Stimulated activated CD4-positive, alpha-beta T cell treated with anti-CD3 and anti-CD28 coated beads, Interleukin-15, amount 100 ng/mL, for 1 hour (primary cell): ENCODE measurements at places on chromosomes 2 and 18.

- no peak for DNase-seq
These were observed 667 bp downstream of the SP9 start for GRCh38 chr2:174335254-174335987.

GRCh38 chr18:36015629-36016028 lies 43.1 kb downstream of the RMP24 start:
- no peak for DNase-seq

DNA sequence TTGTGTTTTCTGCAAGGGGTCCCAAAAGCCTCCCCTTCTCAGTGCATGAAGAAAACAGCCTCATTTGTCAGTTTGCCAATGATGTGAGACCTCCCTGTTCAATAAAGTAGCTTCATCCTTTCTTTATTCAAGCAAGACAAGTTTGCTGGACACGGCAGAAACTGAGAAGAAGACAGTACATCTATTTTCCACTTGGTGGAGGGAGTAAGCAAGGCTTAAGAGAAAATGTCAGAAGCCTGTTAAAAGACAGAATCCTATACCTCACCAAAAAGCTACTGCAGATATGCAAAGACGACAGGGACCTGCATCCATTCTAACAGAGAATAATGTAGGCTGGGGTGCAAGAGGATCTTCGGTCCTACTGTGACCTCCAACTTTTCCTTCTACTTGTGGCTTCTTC lies 506.8 kb upstream of the VRK2 start:
- no peak for DNase-seq

- no peak for DNase-seq
These were observed 162.4 kb downstream of the DSEL start for GRCh38 chr18:67354091-67354490.

DNA sequence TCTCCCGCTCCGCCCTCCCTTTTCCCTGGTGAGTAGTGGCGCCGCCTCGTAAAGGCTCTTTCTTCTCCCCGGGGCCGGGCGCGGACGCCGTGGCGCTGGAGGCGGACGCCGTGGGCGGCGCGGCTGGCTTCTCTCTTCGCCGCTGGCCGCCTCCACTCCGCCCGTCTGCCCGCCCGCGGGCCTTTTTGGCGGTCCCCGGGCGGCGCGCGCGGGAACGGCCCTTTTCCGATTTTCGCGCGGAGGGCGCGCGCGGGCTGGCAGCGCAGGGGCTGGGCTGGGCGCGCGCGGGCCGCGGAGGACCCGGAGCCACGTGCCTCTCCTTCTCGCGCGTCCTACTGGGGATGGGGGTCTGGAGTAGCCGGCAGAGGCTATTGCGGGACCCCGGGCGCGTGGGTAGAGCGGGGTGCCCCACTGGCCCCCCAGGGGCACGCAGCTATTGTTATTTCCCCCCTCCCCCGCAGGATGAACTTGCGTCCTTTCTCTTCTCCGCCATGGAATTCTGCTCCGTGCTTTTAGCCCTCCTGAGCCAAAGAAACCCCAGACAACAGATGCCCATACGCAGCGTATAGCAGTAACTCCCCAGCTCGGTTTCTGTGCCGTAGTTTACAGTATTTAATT lies 472 bp downstream of the SLC20A1 start:
- peak; percentile 47 for DNase-seq

DNA sequence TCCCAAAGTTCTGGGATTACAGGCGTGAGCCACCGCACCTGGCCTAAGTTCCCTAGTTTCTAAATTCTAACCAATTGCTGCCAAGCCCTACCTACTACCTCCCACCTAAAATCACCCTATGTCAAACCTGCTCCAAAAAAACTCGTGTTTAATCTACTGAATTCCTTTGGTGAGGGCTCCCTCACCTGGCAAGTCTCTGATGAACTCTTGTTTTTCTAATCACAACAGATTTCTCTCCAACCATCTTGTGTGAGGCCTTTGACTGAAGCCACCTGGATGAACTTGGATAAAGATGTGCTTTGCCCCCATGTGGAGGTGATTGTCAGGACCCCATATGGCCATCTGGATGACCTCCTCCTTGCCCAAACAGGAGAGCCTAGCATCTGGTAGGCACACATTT lies 17.4 kb upstream of the SLC35G4 start:
- DNase-seq: no peak

DNA sequence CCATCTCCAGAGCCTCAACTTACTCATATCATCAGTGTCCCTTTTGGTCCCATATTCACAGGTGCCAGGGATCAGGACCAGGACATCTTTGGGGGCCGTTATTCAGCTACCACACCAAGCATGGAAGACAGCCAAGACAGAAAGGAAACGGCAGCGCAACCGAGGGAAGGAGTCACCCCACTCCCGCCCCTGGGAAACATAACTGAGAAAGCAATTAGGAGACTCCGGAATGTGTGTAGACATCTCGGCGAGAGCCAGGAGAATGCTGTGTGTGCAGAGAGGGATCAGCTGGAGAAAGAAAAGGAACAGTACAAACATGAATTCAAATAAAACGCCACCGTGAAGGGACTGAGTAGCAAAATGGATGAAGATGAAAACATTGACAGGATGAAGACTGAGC lies 13.4 kb upstream of the BOK start:
- DNase-seq: no peak

- DNase-seq: no peak
These were observed 31.2 kb downstream of the PIEZO2 start for GRCh38 chr18:11118051-11118766.
